Islet precursor cell (in vitro differentiated cells): ENCODE measurements at places on chromosomes 6 and 20.
A peak's percentile ranks its signal among the peaks of the same experiment; 100 is the strongest.

- no peak for DNase-seq
Measured at GRCh38 chr6:158694913-158695312, 45.1 kb downstream of the SYTL3 start.

GRCh38 chr6:138263963-138264362 is 45.7 kb upstream of the PBOV1 start:
- no peak for DNase-seq

DNA sequence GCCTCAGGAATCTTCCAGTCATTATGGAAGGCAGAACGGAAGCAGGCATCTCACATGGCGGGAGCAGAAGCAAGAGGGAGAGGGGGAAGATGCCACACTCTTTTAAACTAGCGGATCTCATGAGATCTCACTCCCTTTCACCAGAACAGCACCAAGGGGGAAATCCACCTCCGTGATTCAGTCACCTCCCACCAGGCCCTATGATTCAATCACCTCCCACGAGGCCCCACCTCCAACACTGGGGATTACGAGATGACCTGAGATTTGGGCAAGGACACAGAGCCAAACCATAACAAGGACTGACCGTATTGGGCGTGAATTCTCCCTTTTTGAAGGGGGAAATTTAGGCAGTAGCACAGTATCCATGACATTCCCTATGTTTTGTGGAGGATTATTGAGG is 88.8 kb downstream of the TMEM170B start:
- no peak for DNase-seq

DNA sequence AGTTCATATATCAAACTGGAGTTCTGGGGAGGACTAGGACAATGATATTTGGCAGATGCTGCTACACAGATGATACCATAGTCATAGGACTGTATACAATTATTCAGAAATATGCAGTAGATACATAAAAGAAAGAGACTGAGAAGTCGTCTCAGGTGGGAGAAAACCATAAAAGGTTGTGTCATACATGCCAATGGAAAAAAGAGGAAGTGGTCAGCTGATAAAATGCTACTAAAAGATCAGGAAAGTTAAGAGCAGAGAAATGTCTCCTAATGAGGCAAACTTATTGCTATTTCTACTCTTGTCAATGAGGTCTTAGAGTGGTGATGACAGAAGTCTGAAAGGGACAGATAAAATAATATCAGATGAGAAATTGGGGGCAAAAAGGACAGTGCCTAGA is 407.6 kb downstream of the COL12A1 start:
- no peak for DNase-seq

GRCh38 chr20:59456342-59457279 is 147.7 kb upstream of the PHACTR3 start:
- DNase-seq, result no peak

DNA sequence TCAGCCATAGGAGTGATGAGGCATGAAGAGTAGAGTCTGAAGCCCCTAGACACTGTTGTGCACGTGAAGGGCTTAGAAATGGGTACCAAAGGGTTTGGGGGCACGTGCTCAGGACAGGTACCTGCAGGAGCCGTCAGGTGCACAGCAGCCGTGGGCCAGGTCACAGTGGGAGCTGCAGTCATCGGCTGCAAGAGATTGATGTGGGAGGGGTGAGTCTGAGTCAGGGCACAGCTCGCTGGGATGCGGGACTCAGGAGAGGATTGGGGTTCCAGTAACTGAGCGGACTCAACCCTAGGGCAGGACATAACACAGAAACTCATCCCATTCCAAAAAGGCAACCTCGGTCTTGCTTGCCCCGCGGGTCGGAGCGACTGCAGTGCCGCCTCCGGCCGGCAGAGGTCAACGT is 1.1 kb downstream of the DLK2 start:
- DNase-seq, result peak; percentile 95

GRCh38 chr6:157867981-157868380 is 44.9 kb downstream of the SNX9 start:
- DNase-seq, result no peak

DNA sequence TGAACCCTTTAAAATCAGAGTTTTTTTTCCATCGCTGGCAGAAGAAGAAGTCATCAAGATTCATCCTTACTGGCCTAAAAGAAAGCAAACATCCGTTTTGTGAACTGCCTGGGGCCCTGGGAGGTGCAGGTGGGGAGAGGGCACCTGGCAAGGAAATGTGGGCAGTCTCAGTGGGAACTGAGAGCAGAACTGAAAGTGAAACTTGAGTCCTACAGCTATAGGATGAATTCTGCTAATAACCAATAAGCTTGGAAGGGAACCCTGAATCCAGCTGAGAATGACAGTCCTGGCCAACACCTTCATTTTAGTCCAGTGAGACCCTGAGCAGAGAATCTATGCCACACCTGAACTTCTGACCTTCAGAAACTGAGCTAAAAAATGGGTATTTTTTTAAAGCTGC is 130.1 kb upstream of the ASCC3 start:
- DNase-seq, result no peak

DNA sequence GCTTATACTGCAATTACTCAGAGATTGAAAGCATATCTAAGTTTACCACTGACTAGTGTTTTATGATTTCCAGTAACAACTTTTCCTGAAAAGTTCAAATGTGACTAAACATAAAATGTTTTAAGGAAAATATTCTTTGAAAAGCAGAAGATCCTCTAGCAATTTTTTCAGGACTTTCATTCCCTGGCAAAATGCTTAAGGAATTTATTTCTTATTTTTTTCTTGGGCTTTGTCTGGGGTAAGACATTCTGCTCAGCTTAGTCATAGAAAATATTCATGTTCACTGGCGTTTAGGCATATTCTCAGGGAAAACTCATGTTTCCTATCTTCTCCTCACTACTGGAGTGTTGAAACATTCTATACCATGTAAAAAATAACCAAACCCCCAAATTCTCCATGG is 235.3 kb upstream of the CEP162 start:
- no peak for DNase-seq

- DNase-seq, result no peak
Measured at GRCh38 chr6:127956260-127956888, 55.5 kb upstream of the THEMIS start.

DNA sequence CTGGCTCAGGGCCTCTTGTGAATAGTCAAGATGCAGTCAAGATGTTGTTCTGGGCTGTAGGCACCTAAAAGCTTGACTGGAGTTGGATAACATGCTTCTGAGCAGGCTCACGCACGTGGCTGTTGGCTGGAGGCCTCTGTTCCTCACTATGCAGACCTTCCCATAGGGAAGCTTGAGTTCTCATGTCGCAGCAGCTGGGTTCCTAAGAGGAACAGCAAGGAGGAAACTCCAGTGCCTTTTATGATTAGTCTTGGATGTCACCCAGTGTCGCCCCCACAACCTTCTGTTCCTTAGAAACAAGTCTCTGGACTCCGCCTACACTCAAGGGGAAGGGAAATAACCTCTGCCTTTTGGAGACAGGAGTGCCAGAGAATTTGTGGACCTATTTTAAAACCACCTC is 210.7 kb downstream of the BCAS1 start:
- no peak for DNase-seq

DNA sequence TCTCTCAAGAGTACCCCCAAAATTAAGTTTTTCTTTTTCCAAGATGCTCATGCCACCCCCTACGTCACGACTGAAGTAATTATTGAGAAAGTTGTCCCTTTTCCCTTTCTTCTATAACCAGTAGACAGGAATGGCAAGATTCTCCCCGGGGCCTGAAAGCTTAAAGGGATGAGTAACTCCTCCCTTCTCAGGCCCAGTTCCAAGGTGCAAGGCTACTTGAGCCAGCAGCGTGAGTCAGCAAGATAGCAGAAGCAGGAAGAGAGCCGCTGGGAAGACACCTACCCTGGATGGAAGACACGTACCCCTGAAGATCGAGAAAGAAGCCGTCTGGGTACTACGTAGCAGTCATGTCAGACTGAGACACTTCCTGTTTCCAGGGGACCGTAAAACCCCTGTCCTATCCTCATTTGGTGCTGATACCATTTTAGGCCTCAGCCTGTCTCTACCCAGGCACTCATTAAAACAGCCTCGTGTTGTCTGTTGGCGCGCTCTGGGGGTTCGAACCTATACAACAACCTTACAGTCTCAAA is 241.0 kb downstream of the ADGRG6 start:
- peak; percentile 81 for DNase-seq

DNA sequence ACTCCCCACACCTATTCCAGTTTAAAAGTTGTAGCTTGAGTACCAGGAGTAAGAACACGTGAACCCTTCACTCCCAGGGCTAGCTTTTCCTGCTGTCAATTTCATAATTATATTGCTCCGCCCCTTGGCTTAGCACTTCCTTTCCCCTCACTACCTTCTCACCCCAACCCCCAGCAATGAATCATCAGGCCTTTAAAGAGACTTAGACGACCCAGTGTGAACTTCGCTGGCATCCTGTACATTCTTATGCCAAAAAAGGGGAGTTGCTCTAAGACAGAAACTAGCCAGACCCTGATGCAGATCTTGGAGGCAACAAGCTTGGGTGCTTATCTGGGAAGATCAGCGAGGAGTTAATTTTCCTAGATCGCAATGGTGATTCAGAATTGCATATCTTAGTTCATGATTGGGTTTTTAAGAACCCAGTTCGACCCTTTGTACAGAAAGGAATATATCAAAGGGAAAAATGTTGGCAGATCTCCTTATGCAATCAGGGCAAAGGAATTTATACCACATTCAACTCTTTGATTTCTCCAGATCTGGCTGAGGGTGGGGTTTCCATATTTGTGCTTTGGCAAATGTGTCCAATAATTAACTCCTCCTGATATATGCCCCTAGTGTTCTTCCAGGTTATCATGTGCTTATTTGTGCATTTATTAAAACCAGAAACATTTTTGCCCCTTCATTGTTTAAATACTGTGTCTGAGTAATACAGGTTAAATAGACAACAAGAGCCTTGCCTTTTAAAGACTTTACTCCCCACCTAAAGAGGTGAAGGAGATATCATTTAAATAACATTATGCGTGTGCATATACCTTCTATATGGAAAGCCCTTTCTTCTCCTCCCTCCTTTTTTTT is 8.1 kb upstream of the ATXN1 start:
- DNase-seq, result peak; percentile 84

DNA sequence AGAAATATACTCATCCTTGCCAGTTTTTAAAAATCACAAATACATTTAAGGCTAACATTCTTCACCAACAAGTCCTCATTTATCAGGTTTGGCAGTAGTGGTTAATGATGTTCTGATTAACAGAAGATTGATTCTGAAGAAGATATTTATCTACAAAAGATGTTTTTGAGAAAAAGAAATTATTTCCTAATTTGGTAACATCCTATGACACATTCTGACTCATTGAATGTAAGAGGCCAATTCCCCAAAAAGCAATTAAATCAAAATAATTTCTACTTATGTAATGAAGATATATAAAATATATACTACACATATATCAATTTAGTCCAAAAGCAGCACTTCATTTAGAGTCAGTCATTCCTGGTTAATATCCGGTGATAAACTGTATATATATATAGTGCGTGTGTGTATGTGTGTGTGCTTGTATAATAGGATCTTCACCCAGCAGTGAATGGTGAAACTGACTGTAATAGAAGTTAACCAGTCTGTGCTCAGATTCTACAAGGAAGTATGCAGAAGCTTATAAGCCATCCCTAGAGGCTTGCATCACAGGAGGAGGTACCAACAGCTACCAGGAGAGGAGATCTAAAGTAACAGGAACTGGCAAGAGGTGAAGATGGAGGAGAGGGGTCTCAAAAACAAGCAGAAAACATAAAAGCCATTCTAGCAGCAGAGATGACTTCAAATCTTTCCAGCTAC is 82.9 kb upstream of the MARCKS start:
- no peak for DNase-seq

DNA sequence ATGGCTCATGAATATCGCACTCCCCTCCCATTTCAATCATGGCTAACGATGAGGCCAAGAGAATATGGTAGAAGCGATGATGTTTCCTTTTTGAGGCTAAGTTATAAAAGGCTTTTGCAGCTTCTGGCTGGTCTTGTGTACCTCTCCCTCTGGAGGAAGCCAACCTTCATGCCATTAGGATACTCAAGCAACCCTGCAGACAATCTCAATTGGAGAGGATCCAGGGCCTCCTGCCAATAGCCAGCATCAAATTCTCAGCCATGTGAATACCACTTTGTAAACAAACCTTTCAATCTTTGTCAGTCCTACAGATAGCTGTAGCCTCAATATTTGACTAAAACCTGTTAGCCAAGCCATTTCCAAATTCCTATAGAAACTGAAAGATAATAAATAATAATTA is 738.4 kb downstream of the KIF16B start:
- no peak for DNase-seq

- no peak for DNase-seq
Measured at GRCh38 chr6:129565811-129566210, 144.2 kb downstream of the ARHGAP18 start.

GRCh38 chr6:55979526-55979925 is 104.1 kb upstream of the BMP5 start:
- DNase-seq, result no peak

GRCh38 chr20:18973529-18974173 is 160.1 kb downstream of the SCP2D1 start:
- DNase-seq, result no peak

GRCh38 chr6:43608807-43609206 is 20.3 kb downstream of the GTPBP2 start:
- DNase-seq, result no peak

- DNase-seq, result peak; percentile 56
Measured at GRCh38 chr6:56795466-56796195, 152.9 kb upstream of the DST start.

- DNase-seq, result peak; percentile 6
Measured at GRCh38 chr20:59157531-59157930, 6.1 kb upstream of the ZNF831 start.

DNA sequence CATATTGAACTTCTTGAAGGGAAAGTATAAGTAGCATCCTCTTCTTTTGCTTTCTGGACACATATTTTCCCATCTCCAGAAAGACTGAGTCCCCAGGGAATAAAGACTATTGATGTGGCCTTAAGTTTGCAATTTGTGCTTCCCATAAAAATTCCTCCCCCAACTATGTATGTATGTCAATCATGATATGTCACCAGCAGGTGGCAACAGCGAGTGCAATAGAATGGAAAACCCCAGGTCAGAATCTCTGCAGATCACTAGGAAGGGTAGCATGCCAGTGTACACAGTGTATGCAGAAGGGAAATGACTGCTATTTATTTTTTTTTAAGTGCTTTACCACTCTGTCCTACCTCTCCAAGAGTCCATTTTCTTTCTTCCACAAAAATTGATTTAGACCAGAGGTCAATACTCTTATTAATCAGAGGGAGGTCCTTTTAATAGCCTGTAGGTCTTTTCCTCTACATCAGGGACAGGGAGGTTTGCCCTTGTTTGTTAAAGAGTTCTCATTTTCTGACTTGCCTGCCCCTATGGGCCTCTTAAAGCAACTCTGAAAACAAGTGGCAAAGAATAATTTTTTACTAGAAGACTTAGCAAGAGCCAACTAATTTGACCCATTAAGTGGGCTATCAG is 61.4 kb downstream of the BMP2 start:
- DNase-seq, result peak; percentile 80

DNA sequence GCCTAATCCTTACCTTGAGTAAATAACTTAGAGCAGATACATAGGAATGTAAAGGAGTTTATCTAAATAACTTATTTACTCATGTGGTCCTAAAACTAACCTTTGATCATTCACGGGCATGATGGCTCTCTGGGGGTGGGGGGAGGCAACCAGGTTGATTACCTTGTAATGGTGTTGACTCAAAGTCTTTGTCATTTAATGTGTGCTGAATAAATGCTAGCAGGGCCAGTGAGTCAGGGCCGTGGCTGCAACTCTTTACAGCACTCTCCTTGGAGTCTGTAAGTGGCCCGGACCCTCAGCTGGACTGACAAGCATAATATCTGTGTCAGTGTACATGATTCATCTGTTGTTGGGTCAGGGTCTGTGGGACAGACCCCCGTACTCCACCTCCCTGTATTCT is 203.0 kb downstream of the EPM2A start:
- peak; percentile 60 for DNase-seq
